ENCODE measurements at places on chromosomes 12 and 14.
A peak's percentile ranks its signal among the peaks of the same experiment; 100 is the strongest.

DNA sequence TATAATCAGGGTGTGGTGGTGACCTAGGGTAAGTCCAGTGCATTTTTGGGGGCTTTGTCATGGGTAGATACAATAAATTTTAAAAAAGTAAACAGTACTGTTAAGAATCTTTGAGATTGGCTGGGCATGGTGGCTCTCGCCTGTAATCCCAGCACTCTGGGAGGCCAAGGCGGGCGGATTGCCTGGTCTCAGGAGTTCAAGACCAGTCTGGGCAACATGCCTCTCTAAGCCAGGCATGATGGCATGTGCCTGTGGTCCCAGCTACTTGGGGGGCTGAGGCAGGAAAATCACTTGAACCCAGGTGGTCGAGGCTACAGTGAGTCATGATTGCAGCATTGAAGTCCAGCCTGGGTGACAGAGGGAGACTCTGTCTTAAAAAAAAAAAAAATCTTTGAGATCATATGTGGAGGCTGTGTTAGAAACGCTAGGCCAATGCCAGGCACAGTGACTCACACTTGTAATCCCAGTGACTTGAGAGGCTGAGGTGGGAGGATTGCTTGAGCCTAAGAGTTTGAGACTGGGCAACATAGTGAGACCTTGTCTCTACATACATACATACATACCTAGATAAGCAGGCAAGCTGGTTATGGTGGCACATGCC is 67.7 kb downstream of the PRKCH start:
- DNase-seq: no peak

GRCh38 chr14:31200702-31200990 is 6.9 kb downstream of the HECTD1 start:
- no peak for DNase-seq

DNA sequence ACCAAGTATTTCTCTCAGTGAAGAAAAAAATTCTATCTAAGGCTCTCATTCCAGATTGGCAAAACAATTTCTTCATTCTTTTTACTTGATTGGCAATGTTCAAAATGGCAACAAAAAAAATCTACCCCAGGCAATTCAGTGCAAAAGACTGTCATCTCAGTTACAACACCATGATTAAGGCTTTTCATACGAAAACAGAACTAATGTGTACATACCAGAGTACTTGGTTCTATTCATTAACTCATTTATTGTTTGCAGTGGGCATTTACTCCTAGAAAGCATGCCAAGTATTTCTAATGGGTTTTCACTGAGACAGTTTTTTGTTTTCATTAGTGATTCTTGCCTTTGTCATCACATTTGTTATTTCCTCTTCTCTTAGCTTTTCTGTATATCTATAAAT is 33.0 kb downstream of the DBX2 start:
- DNase-seq: no peak

- DNase-seq: no peak
Observed at GRCh38 chr12:75816897-75817296, 214.7 kb downstream of the PHLDA1 start.

DNA sequence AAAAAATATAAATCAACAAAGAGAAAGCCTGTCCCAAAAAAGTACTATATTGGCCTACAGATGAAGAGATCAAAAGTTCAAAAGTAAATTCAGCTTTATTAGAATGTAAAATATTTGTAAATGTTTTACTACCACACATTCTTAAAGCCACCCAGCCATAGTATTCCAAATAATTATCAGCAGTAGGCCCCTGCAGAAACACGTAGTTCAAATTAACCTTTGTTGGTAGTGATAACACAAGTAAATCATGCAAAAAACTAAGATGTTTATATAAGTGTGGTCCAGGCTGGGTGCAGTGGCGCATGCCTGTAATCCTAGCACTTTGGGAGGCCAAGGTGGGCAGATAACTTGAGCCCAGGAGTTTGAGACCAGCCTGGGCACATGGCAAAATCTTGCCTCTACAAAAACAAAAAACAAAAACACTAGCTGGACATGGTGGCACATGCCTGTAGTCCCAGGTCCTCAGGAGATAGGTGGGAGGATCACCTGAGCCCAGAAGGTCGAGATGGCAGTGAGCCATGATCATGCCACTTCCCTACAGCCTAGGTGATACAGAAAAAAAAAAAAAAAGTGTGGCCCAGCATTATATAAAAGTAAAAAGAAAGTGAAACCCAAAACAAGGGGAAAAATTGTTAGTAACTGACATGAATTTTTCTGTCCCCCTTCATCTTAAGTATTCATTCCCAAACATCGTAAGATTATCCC is 17.9 kb downstream of the SPTLC2 start:
- DNase-seq: no peak

DNA sequence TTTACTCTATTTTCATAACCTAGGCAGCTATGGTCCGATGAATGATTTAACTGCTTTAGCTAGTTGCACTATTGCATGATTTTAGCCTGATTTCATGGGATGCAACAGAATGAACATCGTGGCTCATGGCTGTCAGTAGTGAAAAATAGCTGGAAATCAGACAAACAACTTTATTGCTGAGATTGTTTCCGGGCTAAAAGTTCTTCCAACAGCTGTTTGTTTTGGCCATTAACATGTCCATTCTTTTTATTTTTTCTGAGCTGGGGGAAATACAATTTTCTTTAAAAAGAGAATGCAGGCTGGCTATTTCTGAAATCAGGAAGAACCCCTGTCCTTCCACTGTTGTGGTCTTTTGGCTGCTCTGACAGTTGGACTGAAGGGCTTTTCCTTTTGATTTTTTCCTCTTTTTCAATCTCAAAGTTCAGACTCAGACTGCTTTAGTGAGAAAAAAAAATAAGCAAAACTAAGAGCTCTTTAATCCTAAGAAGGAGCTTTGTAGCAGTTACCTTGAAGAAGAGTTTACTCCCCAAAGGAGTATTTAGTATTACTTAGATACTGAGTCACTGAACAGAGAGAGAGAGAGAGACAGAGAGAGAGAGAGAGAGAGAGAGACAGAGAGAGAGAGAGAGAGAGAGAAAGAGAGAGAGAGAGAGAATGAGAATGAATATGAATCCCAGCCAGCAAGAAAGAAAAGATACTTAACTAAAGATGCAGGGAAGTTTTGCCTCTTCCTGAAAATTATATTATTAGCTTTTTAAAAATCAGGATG is at the start of gene NAV3:
TSS of gene NAV3 (plus strand) at position 312 of the 769 bp plus-strand sequence. CDS start 568 bp downstream, outside the sequence.
- DNase-seq: no peak

DNA sequence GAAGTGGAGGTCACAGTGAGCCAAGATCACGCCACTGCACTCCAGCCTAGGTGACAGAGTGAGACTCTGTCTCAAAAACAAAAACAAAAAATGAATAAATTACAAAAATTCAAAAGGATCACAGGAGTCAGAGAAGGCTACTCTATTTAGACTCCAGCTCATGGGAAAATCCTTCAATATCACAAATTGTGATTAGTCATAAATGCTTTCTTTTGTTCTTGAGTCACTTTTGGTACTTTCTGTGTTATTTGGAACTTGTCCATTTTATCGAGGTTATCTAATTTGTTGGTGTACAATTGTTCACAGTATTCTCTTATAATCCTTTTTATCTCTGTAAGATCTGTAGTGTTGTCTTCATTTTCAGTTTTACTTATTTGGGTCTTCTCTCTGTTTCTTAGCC is 18.9 kb downstream of the ALDH2 start:
- DNase-seq: no peak

GRCh38 chr12:106685381-106685780 is 89.1 kb upstream of the RIC8B start:
- DNase-seq: no peak

DNA sequence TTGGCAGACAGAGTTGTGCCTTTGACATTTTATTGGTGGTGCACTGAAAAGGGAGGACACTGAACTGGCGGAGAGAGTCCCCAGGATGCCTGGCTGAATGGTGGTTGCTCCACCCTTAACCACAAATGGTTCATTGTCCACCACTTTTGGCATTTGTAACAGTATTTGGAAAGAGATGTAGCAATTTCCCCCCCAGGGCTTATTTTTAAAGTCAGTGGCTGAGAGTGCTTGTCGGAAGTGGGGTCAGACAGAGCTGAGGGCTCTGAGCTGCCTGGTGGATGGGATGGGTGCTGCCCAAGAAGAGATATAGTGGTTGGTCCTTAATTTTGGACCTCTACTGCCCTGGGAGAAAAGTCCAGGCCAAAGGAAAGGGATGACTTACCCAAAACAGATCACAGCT is 31.5 kb upstream of the FGF6 start:
- no peak for DNase-seq

DNA sequence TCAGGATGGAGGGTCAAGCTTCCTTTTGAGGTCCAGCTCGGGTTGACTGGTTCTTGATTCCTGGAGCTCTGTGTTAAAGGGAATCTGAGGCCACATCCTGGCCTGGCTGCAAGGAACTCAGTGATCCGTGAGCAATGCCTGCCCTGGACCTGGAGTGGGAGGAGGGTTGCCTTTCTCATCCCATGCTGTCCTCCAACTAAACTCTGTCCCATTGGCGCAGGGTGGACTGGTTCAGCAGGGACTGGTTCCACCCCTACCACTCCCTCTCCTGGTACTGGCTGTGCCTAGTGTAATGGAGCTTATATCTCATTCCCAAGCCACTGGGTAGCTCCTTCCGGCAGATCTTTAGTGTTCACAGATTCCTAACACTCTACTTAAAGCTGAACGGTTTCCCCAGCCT is 3.9 kb upstream of the CMKLR1 start:
- no peak for DNase-seq

DNA sequence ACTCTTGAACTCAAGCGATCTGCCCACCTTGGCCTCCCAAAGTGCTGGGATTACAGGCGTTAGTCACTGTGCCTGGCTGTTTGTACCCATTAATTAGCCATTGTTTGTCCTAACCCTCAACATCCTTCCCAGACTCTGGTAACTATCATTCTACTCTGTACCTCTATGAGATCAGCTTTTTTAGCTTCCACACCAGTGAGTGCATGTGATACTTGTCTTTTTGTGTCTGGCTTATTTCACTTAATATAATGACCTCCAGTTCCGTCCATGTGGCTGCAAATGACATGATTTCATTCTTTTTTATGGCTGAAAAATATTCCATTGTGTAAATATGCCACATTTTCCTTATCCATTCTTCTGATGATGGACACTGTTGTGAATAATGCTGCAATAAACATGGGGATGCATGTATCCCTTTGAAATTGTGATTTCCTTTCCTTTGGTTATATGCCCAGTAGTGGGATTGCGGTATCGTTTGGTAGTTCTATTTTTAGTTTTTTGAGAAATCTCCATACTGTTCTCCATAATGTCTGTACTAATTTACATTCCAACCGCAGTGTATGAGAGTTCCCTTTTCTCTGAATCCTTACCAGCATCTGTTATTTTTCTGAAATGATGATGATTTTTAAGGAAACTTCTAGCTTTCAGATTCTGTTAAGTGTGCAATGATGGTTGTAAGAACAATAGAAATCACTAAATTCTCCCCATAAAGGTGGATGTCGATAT is 6.7 kb upstream of the PPP4R3A start:
- DNase-seq: no peak

DNA sequence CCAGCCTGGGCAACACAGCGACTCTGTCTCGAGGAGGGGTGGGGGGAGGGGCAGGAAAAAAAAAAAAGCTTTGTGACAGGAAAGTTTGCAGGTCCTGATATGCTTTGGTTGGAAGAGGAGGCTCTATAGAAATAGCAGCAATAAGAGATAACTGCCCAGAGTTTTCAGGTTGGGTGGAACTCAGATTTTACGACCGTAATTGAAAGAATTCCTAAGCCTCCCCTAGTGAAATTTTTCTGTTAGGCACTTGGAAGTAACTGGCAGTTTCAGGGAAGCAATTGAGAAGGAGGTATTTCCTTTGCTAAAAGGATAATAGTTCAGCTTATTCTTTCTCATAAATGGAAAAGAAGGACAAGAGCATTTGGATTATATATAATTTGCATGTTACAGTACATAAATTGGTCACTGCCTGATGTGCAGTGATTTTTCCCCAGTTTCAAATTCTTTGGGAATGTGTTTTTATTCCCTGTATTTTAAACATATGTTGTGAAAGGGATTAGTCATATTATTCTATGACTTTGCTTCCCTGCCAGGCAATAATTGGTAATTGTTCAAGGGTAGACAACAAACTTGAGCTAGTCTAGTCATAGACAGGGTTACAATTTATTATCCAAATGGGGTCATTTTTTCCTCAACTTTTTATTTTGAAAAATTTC is 452.8 kb downstream of the AEBP2 start:
- DNase-seq: no peak

GRCh38 chr12:38883629-38884134 is 21.7 kb downstream of the CPNE8 start:
- DNase-seq: no peak

- DNase-seq: no peak
Observed at GRCh38 chr14:68159701-68160633, 340.4 kb downstream of the RAD51B start.

GRCh38 chr14:32710231-32710671 is 228.4 kb upstream of the NPAS3 start:
- peak; percentile 63 for DNase-seq

DNA sequence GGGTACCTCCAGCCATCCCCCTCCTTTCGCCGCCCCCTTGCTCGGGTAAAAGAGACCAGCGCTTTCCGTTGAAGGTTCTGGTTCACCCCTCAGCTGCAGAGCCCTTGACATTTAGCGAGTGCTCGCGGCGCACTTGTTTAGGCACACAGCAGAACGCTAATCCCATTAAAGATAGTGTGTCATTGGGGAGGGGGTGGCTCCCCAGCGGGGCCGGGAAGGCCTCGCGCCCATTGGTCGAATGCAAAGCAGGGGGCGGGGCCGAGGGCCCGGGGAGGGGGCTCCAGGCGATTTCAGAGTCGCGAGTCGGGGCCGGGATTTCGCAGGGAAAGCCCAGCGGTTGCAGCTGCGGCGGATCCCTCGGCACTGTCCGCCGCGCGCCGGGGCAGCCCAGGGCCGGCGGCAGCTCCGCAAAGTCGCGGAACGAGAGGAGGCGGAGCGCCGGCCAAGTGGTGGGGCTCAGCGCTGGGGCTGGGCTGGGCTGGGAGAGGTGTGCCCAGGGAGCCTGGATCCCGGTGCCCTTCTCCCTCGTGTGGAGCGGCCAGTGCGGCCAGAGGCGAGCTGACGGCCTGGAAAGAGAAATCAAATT is 122.9 kb downstream of the TSPAN9 start:
- DNase-seq: peak; percentile 36

DNA sequence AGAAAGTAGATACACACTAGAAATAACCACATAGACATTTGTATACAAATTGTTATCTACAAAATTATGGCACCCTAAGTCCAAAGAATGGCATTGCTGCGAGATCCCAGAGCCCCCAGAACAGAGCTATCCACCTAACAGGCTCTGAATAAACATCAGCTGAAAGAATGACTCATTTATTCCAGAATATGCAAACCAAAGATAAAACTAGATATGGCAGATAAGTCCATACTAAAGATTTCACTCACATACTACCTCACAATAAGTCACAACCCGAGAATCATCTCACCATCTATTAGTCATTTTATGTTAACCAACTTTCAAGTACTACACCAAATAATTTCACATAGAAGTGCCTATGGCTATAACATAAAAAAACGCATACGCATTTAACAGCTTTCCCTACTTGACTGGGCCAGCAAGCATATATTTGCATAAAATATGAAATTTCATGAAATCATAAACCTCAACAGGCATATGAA is 5.6 kb downstream of the CNIH1 start:
- DNase-seq: no peak
